ENCODE measurements at places on chromosomes 12 and 14.
A peak's percentile ranks its signal among the peaks of the same experiment; 100 is the strongest.

- no peak for DNase-seq
Observed at GRCh38 chr12:107429006-107429705, 256.4 kb upstream of the PWP1 start.

- DNase-seq: peak; percentile 61
Observed at GRCh38 chr14:33916663-33917565, 34.0 kb downstream of the EGLN3 start.

DNA sequence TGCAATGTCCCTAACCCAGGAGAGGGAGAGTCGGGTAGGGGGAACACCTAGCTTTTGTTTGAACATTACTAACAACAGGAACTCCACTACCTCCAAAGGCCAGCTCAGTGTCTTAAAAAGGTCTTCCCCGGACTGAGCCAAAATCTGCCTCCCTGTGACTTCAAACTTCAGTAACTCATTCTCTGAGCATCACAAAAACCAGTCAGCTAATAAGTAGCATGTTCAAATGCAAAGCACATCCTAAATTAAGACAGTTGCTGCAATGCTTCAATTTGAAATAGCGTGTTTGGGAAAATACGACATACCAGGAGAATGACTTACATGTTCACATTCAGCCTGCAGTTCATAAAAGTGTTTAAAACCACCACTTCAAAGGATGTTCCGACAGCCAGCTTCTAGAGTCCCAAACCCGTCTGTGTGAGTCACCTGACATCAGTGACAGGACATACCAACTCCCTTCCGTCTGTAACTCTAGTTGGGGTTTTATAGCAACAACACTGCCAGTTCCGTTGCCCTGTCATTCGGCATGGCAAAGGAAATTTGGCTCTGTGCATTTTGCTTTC lies 13.0 kb downstream of the ZFP36L1 start:
- peak; percentile 98 for DNase-seq

DNA sequence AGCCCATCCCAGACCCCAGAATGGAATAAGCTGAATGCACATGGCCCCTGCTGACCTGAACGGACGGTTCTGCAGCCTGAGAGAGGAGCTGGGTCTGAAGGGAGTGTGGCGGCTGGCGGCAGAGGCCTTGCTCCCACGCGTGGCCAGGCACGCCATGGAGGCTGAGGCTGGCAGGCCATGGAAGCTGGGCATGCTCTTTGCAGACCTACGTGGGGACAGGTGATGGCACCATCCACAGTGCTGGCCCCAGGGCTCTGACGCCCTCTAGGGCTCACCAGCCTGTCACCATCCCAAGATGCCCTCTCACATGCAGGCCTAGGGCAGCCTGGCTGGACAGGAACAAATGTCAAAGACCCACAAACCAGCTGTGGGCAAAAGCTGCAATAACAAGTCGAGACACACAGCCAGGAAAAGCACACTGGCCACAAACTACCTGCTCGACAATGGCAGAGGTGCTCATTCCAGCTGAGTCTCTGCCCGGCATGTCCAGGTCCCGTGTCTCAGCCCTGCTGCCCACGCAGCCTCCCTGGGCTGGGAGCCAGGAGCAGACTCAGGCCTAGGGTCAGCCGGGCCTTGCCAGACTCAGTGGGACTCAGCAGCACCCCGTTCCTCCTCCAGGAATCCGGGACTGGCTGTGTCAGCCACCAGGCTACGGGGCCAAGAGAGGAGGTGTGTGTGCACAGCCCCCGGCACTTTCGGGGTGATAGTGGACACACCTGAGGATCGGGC lies 19.7 kb downstream of the BTBD6 start:
- peak; percentile 56 for DNase-seq

- peak; percentile 31 for DNase-seq
Observed at GRCh38 chr14:76920331-76921087, 94.3 kb downstream of the LRRC74A start.

DNA sequence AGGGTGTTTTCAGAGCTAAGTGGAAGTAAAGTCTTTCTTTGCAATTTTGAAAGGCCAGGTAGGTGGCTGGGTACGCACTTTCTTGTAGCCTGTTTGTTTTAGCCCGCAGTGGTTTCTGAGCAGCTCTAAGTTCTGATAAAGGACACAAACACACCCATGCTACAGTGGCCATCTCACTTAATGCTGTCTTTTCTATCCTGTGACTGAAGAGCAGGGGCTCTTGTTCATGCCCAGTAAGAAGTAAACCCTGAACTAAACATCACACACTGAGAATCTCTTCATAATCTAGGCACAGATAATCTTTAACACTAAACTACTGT lies 427.2 kb downstream of the RAD51B start:
- DNase-seq: no peak

DNA sequence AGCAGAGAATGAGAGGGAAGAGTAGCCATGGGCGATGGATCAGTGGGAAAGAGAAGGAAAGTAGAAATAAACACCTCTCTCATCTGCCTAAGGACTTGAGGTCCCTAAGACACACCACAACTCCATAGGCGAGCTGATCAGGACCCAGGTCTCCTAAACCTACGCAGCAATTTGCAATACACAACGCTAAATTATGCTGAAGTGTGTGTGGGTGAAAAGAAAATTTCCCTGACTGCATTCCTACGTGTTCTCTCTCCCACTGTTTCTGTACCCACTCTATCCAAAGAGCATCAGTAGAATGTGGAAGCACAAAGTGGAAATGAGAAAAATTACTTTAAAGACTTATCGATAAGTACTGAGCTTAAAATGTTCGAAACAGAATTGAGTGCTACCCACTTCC lies 88.9 kb downstream of the RPS29 start:
- DNase-seq: no peak

DNA sequence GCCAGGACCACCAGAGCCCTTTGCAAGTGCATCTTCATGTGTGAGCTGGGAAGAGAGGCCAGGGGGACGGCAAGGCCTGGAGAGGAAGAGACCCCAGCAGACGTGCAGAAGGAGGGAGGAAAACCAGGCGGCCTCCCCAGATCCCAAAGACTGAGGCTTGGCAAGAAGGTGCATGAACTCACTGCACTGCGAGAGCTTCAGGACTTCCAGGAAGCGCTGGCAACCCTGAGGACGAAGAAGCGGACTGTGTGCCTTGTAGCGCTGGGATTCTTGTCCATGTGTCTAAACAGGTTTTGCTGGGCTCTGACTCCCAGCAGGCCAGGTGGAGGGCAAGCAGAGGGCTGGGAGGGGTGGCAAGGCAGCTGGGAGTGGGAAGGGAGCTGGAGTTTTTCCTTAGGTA lies 939 bp downstream of the TGFB3 start:
- DNase-seq: peak; percentile 42

- DNase-seq: no peak
Observed at GRCh38 chr12:96201272-96202227, 7.4 kb downstream of the ELK3 start.

DNA sequence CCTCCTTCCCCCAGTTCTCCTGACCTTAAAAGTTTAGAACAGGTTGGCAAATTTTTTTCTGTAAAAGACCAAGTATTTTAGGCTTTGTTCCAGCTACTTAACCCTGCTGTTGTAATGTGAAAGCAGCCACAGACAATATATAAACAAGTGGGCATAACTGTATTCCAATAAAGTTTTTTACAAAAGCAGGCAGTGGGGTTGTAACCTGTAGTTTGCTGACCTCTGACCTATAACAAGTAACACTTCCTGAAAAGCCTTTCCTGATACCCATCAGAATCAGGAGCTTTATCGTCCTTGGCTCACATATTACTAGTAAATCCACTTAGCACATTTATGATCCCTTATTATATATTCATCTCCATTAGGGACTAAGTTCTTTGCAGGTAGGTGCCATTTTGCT lies 13.1 kb upstream of the SMARCC2 start:
- no peak for DNase-seq

GRCh38 chr14:75202657-75203056 lies 26.2 kb upstream of the TMED10 start:
- DNase-seq: no peak

GRCh38 chr12:26101763-26102162 lies 23.1 kb downstream of the BHLHE41 start:
- no peak for DNase-seq

DNA sequence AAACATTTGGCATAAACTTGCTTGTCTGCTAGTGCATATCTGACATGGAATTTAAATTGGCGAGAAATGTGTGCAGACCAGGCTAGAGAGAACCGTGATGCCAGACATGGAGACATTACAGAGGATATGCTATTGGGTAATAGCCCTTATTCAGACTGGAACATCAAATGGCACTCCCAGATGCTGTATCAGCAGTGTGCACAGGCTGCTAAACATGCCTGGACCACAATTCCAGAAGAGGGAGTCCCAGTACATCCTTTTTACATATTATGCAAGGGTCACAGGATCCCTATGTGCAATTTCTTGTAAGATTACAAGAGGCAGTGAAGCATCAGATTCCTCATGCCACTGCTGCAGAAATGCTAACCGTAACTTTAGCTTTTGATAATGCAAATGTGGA lies 354.5 kb upstream of the FOXG1 start:
- DNase-seq: peak; percentile 38

- DNase-seq: no peak
Observed at GRCh38 chr12:28343713-28344112, 153.5 kb downstream of the CCDC91 start.
